Sigmoid colon (tissue), 7 donors: ENCODE measurements at places on chromosomes 2 and 18. TPM values are rescaled to one million over a fixed set of nuclear protein-coding genes. Genes with fewer than 3 reads are reported as not detected.
A peak's percentile ranks its signal among the peaks of the same experiment; 100 is the strongest.

Gene IL1F10
- total RNA-seq, result not detected

Gene SLC11A1
- total RNA-seq, result 15.0 TPM

Gene NXPH2
- total RNA-seq, result 1.7 TPM

DNA sequence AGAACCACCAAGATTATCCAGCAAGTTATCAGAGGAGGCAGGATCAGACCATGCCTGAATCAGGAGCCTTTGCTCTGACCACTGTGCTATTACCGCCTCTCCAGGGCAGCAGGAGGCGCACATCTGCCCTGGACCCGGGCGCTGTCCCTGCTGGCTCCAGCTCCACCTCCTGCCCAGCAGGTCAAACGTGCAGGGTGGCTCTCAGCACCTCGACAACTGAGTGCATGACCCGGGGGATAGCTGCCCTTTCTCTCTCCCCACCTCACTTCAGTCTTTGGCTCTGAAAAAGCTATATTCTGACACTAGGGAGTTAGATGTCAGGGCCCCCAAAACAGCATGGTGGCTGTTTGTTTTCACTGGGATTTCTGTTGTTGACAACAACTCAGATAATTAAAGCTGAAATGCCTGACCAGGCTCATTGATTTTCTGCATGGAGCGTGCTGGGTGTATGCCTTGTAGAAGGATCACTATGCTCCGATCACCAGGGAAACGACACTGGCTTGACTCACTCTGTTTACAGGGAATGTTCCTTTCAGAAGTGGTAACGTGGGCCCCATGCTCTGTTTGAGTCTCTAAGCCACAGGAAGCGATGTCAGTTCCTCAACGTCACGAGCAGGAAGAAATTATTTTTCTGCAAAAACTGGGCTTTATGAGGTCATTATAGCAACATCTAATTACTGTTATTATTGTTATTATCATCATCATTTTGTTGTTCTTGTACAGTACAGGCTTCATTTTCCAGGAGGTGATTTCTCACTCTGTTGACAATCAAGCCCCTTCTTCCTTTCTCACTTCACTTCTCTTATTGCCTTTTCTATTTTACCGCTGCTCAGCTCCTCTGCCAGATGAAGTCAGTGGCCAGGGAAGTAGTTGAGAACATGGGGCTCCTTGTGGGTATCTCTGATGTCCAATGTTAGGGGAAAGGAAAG is 125.6 kb downstream of the PLB1 start:
- peak; percentile 96 for DNase-seq

DNA sequence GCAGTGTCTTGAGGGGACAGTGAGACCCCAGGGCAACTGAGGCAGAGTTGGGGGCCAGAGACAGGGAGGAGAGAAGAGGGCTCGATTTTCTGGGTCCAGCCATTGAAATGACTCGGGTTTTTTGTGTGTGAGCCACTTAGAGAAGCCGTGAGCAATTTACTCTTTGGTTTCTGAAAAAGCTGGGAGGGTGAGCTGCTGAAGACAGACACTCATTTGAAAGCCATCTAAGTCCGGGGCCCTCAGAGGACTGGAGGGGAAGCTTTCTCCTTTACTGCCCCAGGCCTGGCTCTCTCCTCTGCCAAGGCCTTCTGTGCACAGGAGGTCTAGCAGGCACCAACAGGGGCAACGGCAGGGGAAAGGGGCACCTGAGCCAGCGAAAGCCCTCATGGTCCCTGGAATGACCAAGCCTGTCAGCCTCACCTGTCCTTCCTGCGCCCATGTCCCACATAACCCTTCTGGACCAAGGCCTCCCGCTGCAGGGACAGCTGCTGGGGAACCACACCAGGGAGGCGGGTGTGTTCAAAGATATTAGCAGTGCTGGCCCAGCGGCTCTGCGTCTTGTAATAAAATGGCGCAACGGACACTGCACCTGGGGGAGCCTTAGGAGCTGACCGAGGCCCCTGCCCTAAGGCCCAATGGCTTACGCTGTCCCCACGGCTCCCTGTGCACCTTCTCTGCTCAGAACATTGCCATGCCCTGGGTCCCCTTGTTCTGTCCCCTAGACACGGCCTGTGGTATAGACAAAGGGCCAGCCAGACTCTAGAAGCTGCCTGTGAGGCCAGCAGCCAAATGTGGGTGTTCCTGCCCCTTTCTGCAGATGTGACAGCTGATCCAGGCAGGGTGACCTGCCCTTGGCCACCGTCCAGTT is 45.8 kb downstream of the HS6ST1 start:
- peak; percentile 47 for DNase-seq

GRCh38 chr2:140454717-140455116 is 1674.5 kb upstream of the NXPH2 start:
- no peak for DNase-seq

DNA sequence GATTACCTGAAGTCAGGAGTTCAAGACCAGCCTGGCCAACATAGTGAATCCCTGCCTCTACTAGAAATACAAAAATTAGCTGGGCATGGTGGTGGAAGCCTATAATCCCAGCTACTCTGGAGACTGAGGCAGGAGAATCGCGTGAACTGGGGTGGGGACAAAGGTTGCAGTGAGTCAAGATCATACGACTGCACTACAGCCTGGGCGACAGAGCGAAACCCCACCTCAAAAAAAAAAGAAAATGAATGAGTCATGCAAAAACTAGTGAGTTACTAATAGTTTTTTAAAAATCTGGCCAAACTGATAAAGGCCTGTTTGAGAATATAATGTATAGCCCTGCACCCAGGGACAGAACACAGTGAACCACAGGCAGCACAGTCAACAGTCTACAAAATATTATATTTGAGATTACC is 17.5 kb downstream of the AFG3L2 start:
- no peak for DNase-seq

DNA sequence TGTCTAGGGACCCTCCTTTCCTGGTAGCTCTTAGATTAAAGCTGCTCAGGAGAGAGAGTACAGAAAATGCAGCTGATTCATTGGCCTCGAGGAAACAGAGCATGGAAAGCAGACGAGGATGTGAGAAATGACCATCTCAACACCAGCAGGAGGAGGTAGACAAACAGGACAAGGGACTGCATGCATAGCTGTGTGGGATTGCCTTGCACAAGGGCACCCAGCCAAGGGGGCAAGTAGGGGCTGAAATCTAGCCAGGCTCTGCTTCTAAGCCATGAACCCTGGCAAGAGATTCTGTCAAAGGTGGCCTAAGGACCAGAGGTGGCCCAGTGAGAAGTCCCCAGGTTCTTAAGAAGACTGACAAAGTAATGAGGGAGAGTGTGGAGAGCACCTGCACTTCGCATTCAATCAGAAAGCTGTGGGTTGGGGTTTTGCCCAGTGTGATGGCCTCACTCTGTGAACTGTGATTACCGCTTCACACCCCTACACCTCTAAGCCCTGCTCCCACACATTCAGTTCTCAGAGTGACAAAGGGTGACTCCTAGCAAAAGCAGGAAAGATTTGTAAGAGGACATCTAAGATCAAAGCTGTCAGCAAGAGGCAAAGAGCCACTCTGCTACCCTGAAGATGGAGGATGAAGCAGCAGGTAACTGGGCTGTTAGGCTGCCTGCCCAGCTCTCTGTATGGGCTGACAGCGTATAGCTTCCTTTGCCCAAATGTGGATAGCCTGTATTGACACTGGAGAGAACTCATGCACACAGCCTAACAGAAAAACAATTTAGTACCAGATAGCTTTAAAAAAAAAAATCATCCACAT is 151.3 kb upstream of the PELI1 start:
- DNase-seq, result no peak
